ENCODE measurements at places on chromosomes 3 and 15.

DNA sequence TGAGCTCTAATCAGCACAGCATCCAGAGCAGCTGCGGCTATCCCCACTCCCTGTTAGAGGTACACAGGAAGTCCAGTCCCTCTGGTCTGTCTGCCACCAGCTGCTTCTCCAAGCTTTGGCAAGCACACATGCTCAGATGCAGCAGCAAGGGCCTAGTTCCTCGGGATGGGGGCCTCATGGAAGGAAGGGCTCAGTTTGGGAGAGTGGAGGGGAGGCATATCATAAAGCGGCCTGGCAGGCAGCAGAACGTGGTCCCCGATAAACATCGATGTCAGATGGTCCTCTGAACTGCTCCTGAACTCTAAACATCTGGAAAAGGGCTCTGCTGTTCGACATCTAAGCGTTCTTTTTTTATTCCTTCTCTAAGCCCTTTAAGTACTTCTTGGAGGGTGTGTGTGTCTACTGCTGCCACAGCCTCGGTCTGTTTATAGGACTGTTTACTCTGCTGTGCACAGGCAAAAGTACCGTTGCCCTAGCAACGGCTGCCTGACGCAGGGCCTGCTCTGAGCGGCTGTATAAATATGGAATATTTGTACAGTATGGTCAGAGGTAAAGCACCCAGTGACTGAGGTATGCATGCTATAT is 74.6 kb downstream of the PRICKLE2 start:
- DNase-seq, result no peak

DNA sequence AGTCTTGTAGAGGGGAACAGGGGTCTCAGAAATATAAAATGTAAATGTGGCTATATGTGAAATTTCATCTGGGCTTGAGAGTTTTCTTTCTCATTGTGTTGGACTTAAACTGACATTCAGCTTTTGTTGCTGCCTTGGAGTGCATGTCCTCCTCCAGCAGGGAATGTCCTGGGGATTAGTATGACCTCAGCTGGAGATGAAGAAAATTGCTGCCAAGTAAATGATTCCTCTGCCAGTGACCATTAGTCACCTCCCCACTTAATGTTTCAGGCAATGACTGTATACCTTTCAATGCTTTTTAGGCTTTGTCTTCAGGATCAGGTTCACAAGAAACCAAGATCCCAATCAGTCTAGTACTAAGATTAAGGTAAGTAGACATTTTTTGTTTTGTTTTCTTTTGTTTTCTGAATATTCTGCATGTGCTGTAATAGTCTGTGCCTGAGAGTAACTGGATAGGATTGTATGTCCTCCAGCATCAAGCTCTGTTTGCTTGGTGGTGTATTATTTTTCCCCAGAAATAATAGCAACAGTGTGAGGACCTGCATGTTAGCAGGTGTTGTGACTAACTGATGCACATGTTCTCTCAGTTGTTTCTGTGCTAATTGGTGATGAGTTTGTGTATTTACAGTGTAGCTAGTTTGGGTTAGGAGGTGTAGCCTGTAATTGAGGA is 18.1 kb upstream of the SLC22A13 start:
- DNase-seq, result no peak

DNA sequence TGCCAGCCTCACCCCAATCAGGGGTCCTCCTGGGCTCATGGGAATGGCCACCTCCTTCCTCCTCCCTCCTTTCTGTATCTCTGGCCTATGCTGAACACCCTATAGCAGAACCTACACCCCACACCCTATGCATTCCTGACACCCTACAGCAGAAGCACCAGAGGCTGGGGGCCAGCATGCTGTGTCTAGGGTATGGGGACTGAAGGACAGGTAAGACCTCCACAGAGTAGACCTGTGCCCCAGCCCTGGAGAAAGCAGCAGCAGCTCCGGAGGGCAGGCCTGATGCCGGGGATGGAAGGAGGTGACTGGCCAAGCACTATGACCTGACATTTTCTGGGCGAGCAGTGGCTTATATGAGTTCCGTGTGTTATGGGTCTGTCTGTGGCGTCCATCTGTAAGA is 66.9 kb downstream of the TLE3 start:
- no peak for DNase-seq

GRCh38 chr3:25007974-25008658 is 419.9 kb upstream of the RARB start:
- no peak for DNase-seq

DNA sequence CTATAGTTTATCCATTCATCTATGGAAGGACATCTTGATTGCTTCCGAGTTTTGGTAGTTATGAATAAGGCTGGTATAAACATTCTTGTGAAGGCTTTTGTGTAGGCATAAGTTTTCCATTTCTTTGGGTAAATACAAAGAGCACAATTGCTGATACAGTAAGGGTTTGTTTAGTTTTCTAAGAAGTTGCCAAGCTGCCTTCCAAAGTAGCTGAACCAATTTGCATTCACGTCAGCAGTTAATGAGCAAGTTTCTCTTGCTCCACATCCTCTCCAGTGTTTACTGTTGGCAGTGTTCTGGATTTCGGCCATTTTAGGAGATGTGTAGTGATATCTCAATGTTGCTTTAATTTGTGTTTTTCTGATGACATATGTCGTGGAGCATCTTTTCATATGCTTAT is 34.2 kb downstream of the GABRA5 start:
- DNase-seq, result no peak

GRCh38 chr15:70752193-70752635 is 11.1 kb downstream of the UACA start:
- DNase-seq, result no peak

DNA sequence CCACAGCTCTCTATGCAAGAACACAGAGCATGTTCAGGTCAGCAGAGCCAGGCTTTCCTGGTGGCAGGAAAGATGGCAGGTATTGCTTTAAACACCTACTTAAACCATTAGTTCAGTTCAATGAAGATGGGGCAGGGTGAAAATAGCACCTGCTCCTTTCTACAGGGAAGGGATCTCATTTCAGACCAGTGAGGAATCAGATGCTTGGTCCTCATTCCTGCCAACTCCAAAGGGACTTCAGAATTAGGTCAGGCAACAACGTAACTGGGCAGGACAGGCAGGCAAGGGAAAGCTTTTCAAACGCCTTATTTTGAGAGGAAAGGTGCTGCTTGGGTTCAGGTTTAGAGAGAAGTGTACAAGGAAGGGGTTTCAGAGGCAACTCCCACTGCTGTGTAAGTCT is 12.6 kb upstream of the RPS17 start:
- DNase-seq, result no peak

DNA sequence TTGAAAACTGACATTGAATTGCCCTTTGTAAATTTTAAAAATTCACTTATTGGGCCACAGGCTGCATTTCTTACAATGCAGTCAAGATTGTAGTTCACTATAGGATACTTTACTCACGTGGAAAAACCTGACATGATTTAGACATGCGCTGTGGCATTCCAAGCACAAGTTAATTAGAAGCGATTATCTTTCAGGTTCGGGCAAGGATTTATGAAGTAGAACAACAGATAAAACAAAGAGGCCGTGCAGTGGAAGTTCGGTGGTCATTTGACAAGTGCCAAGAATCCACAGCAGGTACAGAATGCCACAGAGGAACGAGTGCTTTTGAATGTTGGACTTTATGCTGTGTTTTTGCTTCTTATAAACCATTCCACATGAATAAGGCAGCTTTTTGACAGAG is 37.8 kb downstream of the GPR171 start:
- DNase-seq, result no peak

- no peak for DNase-seq
Measured at GRCh38 chr3:49133226-49133951, 539 bp upstream of the LAMB2 start.

- no peak for DNase-seq
Measured at GRCh38 chr15:73923488-73924164, 2.6 kb upstream of the LOXL1 start.

- no peak for DNase-seq
Measured at GRCh38 chr3:42572278-42572677, 9.5 kb downstream of the SEC22C start.

DNA sequence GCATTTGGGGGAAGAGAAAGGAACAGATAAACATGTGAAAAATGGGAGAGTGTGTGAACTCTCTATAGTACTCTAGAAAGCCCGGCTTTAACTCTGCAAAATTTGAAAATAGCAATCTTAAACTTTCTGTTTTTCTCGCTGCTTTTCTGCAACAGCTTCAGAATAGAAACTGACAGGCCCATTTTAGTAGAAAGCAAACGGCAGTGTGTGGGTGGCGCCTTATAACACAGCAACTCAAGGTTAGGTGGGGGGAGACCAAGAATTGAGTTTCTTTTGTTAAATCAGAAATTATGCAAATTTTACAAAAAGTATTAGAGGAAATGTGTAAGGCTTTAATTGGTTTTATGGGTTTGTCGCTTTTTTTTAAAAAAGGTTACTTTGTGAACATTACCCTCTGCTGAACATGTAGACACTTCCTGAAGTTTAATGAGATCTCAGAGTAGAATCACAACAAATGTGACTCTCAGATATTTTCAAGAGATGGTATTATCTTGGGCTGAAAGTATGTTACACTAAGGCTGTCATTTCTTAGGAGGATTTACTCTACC is 107.0 kb downstream of the PTPRG start:
- DNase-seq, result no peak

DNA sequence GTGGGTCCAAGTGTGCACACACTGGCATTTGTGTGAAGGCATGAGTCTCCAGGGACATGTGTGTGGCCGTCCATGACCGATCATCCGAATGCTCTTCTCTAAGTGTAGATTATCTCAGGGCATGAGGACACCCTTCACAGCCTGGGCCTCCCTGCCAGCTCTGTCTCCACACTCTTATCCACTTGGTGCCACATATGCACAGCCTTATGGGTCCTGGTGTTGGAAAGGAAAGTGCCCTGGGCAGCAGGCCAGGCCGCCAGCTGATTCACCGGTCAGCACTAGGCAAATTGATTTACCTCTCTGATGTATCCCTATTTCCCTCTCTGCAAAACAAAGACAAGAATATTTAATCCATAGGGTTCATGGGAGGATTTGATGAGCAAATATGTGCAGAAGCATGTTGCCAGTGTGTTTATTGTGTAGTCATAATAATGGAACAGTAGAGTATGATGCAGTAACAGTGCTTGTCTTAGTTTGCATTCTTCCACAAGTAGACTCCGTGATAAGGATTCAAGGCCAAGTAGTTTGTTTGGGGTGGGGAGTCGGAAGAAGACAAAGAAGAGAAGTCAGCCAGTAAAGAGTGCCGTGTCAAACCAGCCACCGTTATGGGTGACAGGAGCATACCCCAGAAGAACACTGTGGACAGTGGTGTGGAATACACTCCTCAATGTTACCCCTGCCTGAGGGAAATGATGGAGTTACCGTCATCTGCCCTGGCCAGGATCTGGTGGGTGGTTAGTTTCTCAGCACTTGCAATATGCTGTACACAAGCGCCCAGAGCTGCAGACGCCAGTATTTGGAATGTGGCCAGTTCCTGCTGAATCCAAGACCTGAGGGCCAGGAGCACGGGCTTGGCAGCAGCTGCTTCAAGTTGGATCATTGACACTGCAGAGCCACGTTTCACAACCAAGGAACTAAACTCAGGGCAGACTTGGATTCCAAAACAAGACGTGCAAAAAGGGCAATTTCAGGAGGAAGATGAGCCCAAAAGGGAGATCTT is 85.1 kb downstream of the MTHFS start:
- DNase-seq, result no peak

GRCh38 chr3:45565342-45565741 is 29.2 kb upstream of the LIMD1 start:
- DNase-seq, result no peak

GRCh38 chr3:67614195-67614594 is 40.2 kb downstream of the SUCLG2 start:
- no peak for DNase-seq

DNA sequence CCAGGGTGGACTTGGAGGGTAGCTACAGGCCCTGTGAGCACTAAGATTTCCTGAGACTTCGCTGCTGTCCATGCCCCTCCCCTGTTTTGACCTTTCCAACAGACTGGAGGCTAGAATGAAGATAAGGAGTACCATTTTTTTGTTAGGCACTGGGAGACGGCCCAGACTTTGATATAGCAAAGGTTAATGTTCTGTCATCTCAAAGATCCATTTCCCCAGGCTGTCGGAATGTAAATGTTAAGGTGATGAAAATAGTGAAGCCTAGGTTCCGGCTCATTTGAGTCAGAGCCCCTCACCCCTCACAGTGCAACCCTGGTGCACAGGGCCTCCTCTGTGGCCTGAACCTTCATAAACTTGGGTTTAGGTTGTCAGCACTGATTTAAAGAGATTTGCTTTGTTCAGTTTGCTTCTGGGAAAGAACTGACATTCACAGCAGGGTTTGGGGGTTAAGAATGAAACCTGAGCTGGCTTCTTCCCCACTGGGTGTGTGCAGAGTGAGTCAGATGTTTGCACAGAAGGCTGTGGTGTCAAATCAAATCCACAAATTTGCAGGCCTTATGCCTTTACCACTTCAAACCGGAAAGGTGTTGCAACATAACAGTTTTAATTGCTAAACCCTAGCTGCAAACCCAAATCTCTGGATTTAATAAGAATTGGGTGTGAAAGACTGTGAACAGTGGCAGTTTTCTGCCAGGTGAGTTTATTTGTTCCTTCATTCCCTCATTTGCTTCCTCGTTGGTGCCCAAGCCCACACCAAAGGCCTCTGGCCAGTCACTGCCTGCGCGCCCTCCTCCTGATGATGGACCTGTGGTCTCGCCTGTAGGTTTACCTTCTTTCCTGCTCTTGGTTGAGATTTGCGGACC is 20.6 kb upstream of the KCTD6 start:
- peak; percentile 12 for DNase-seq

- DNase-seq, result peak; percentile 3
Measured at GRCh38 chr15:39774688-39775267, 7.9 kb downstream of the FSIP1 start.

DNA sequence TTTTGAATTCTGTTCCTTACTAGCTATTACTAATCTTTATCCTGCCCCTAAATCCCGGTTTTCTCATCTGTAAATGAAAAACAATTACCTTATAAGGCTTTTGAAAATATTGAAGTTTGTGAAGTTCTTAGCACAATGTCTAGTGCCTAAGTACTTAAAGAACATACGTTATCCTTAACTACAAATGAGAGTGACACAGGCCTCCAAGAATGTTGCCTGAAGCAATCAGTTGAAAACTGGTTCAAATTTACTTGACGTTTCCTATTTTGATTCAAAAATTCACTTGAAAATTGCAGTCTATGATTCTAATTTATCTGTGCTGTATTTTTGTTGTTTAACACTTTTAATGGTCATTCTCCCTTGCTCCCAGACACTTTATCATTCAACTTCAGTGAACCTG is 3.2 kb downstream of the SENP7 start:
- DNase-seq, result no peak

DNA sequence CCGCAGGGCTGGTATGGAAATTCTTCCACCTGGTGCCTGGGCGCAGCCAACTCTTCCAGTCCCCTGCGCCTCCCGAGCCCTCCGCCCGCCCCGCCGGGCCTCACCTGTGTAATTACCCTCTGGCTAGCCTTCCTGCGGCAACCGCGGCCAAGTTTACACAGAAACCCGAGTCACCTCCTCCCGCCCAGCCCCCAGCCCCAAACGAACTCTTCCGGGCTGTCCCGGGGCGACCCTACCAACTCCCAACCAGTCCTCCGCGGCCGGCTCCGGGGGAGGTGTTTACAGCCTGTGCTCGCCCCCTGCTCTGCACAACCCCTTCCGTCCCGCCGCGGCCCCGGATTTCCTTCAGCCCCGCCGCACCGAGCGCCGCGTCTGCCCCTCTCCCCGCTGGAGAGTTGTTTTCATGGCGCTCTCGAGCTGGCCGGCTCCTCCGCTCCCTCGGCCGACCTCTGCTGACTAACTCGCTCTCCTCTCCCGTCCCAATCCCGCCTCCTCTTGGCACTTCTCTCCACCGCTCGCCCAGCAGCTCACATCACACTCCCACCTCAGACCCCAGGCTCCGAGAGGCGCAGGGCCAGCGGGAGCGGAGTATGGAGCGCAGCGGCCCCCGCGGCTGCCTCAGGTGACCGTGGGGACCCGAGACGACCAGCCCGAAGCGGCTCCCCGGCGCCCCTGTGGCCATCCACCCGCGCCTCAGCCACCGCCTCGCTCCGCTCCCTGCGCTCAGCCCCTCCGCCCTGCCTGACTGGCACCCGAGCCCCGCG is 538 bp downstream of the ATOSA start:
- DNase-seq, result peak; percentile 54
